GOT3 (cell line): ENCODE measurements at places on chromosomes 5 and 9.

DNA sequence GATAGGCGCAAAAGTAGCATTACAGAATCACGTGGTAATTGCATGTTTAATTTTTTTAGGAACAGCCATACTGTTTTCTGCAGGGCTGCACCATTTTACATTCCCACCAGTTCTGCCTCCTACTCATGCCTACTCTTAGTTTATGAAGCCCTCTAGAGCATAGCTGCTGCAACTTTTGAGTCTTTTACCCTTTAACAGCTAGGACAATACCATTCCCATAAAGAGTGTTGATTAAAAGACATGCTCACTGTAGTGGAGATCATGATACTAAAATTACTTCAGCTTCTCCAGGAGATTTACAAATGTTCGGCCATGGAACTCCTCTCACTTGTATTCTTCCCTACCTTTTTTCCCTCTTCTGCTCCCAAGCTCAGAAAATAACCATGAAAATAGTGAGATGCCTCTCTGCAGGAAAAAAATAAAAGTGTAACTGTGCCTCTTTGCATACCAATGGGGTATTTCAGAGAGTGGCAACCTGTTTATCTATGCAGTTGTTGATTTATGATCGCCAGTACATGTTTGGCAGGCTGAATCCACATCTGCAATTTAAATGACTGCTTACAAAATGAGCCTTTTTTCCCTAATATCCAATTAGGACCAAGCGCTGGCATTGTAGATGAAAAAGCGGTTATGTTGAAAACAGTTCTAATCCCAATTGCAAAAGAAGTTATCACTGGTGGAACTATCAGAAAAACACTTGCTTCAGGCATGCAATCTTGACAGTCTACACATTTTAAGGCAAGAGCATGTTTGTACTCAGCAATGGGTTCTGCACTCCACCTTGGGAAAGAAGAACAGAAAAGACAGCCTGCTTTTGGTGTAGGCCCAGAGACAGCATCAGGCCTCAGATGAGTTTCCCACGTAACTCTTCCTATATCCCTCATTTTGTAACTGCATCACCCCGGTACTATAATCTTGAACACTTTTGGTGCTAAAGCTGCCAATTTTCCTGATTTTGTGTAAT lies 131.1 kb downstream of the ADAMTSL1 start:
- DNase-seq = no peak

GRCh38 chr9:130441031-130441430 lies 3.7 kb upstream of the ASS1 start:
- no peak for DNase-seq

- no peak for DNase-seq
Observed at GRCh38 chr5:173180331-173180730, 36.0 kb downstream of the BNIP1 start.

GRCh38 chr9:126755317-126755875 lies 49.4 kb upstream of the ZBTB43 start:
- DNase-seq = no peak

DNA sequence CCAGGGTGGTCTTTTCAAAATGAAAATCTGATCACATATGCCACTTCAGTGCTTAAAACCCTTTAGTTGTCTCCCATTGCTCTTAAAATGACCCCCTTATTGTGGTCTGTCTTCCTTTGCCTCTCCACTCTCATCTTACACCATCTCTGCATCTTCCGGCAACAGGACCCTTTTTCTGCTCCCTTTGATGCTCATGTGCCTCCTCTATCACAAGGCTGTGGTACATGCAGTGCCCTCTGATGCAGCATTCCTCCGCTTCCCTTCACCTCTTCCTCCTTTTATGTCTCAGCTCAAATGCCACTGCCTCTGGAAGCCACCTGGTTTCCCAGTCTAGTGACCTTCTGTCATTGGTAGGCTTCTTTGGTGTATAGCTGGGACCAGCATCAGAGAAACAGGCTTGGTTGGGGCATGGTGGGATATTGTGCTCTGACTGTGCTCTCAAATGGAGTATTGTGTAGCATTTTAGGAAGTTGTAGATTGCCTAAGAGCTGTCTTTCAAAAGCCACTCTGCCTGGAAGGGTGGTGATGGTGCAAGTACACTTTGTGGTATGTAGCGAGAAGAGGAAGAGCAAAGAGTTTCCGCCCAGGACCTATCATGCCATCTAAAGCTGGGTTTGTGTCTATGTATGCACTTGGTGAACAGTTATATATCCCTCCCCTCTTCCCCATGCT lies 28.1 kb downstream of the ARHGAP26 start:
- no peak for DNase-seq

DNA sequence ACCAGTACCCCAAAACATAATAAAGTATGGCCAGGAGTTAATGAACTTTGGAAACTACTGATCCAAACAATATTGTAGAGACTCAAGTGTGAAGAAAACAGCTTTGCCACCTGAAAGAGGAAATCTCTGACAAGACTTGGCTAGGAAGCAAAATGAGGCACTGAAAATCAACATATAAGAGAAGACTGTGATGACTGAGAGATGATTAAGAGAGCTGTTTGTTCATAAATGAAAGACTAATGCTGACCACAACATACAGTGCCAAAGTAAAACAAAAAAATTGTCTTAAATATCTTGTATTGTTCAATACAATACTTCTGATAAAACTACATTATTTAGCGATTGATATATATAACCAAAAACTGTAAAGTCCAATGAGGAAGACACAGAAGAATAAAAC lies 7.2 kb downstream of the RC3H2 start:
- no peak for DNase-seq

DNA sequence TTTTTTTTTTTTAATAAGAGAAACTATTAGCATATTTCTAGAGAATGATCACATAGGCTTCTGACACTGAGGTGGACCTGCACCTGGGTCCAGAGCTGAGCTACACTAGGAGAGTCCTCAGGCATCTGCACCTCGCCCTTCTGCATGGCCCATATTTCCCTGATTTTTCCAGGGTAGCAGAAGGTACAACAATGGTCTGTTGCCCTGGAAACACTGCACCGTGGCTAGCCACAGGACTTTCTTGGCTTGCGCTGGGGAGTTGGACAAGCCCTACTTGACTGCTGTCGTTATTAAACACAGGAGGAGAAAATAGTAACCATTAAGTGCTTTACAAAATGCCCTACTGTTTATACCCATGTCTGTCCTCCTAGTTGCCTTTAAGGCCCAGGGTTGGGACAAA lies 615.7 kb upstream of the MEF2C start:
- DNase-seq = no peak

DNA sequence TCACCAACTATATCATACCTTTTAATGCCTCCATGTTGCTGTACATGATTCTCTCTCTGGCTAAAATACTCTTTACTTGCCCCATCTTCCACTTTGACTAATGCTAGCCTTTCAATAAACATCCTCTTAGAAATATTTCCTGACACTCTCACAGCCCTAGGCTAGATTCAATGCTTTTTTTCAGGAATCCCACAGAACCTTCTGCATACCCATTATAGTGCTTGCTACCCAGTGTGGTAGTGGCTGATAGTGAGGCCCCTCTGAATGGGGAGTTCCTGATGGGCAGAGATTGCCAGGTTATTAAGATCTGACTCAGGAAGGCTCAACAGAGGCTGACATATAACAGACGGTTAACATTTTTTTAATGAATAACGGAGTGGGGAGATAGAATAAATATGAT lies 11.6 kb downstream of the SSBP2 start:
- DNase-seq = no peak

DNA sequence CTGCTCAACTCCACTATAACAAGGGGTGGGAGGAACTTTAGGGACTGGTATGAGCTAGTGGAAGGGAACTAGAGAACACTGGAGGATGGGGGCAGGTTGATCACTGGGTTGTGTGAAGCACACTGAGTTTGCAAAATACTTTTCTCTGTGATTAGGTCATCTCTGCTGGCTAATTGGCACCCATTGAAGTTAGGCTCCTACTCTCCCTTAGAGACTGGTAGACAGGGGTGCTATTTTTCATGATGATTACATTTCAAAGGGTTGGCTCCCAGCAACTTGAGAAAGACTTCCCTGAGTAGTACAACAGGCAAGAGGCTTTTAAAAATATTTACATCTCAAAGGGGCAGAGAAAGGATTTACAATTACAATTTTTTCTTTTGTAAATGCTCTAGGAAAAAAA lies 50.4 kb upstream of the MTAP start:
- DNase-seq = no peak

DNA sequence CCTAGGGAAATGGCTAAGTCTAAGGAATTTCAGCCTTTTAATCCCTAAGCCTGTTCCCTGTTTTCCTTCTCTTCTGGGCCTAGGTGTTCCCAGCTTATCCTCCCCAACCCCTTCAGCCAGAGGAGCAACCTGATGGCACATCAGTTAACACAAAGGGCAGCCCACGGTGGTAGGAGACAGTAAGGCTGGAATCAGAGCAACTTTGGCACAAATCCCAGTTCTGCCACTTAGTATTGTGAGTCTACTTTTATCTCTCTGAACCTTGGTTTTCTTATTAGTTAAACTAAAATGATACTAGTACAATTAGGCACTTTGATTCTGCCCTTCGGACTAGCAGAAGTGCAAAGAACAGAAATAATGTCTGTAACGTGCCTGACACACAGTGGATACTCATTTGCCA lies 246.8 kb downstream of the SAXO1 start:
- DNase-seq = no peak

- no peak for DNase-seq
Observed at GRCh38 chr5:133316346-133317343, 264.8 kb downstream of the HSPA4 start.

DNA sequence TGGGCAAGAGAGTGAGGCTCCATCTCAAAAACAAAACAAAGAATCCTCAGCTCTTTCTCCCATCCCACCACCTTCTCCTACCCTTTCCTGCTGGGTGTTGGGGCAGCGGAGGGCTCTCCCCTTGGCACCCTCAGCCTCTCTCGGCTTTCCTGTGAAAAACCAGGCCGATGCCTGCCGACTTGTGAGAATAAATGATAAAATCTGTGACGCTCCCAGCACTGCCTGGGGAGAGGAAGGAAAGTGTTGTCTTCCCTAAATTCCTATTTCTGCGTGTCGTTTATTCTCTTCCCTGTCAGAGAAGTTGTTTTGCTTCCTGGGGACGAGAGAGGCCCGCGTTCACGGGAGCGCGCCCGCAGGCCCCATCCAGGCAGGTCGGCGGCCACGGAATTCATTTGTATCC lies 19.7 kb downstream of the NEK6 start:
- DNase-seq = no peak

DNA sequence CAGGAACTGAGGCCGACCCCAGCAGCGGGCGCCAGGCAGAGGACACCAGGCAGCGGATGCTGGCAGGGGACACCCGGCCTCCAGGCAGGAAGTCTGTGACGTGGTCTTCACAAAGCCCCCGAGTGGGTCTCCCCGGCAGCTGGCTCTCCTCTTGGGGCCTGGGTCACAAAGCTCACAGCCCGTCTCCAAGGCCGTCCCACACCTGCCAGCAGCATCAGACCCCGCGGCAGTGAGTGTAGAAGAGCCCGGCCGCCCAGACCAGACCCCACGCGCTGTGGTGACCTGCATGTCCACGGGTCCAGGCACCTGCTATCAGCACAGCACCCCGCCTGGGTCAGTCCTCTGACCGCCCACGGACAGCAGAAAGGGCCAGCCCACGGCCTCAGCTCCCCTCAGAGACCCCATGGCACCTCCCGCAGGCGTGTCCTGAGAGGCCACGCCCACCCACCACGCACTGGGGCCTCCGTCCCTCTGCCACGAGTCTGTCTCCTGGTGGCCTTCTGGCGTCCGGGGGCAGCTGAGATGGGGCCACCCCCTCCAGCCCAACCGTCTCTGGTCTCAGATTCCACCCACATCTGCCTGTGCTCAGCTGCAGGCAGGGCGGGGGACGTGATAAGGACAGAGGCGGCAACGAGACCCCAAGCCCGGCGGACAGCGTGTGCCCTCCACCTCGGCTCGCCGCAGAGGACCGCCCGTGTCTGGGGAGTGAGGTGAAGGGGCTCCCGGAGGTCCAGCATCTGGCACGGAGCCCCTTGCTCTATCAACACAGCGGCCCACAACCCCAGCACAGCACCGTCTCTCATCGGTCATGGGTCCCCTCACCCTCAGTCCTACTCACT lies 34.2 kb downstream of the EXD3 start:
- no peak for DNase-seq

DNA sequence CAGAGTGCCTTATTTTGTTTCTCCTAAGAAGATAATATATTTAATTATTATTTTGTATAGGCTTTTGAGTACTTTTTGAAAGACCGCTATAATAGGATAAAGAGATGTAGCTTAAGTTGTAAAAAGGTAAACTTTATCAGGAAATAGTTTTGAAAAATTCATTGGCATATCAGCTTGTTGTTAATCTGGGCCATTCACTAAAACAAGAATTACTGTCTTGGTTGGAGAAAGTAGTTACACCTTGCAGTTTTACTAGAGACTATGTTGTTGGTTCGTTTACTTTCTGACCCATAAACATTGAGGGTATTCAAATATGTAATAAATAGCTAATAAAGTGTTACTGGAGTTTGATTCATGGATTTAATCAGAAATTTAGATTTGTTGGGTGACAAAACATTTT lies 33.7 kb downstream of the TNPO1 start:
- no peak for DNase-seq

- no peak for DNase-seq
Observed at GRCh38 chr9:14706530-14707140, 13.4 kb upstream of the ZDHHC21 start.

DNA sequence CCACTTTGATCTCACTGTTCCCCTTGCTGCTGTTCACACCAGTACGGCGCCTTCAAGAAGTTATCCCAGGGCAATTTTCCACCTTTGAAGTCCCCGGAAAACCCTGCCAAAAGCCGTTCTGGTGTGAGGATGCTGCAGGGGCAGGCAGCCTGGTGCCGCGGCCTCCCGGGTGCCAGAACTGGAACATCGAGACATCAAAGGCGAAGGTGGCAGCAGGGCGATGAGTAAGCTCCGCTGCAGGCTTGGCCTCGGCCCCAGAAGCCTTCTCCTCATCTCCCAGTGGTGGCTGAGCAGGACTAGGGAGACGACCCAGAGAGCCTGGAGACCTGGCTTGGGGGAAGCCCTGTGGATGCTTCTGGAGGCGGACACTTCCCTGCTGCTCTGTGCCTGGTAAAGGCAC lies 115.3 kb upstream of the MSX2 start:
- no peak for DNase-seq
